ENCODE measurements at places on chromosomes 16 and 17. TPM values are rescaled to one million over a fixed set of nuclear protein-coding genes. Genes with fewer than 3 reads are reported as not detected.

The NPIPA3 gene
- 0.26 TPM for polyA plus RNA-seq

The KRT28 gene
- not detected for polyA plus RNA-seq

The MYH2 gene
- polyA plus RNA-seq: 0.19 TPM

The ARL17A gene
- polyA plus RNA-seq: 5.1 TPM

The MSLN gene
- polyA plus RNA-seq: 0.19 TPM

The MYCBPAP gene
- polyA plus RNA-seq: 2.4 TPM

DNA sequence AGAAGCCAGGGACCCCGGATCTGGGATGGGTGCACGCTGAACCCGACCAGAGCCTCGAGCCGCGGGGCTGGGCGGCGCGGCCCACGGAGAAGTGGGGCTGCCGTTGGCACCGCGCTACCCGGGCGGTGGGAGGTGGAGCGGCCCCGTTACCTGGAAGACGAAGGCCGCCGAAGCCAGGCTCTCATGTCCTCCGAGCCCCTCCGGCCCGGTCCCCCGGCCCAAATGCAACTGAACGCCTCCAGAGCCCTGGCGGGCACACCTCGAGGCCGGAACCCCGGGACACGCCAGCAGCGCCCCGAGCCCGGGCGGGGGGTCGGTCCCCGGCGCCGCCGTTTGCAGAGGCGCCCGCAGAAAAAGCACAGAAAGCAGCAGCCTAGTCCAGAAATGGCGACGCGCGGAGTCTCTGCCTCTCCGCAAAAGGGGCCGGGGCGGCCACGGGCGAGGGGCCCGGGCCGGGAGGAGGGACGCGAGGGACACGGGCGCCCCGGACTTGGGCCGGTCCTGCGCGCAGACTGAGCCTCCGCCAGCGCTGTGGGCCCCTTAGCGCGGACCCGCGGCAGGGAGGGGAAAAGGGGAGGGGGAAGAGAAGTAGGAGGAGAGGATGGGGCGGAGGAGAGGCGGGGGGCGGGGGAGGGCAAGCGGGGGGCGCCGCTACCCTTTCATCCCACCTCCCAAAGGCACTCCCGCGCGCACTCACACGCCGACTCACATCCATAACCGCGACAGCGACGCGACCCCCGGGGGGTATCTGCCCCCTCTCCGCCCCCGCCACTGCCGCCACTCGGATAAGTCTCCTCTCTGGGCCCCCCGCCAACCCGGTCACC lies 1.4 kb downstream of the AXIN2 start:
- no peaks in the 10 kb centered on the region for H3K36me3 ChIP-seq
- no peaks in the 10 kb centered on the region for H3K27me3 ChIP-seq
- peak; percentile 94 for DNase-seq
- peaks cover 33% of the 10 kb centered on the region for H3K4me1 ChIP-seq

- no peak overlapping the region for H3K4me3 ChIP-seq
- H3K27ac ChIP-seq: no peak overlapping the region
- peaks cover 6% of the 10 kb centered on the region for H3K27me3 ChIP-seq
- H3K4me1 ChIP-seq: no peaks in the 10 kb centered on the region
- DNase-seq: no peak
Measured at GRCh38 chr16:55645986-55646385, 9.8 kb upstream of the SLC6A2 start.

- no peak overlapping the region for H3K27ac ChIP-seq
- no peak overlapping the region for H3K4me3 ChIP-seq
- H3K27me3 ChIP-seq: no peaks in the 10 kb centered on the region
- H3K36me3 ChIP-seq: no peaks in the 10 kb centered on the region
- no peak for DNase-seq
Measured at GRCh38 chr17:56822725-56823124, 11.0 kb downstream of the C17orf67 start.

DNA sequence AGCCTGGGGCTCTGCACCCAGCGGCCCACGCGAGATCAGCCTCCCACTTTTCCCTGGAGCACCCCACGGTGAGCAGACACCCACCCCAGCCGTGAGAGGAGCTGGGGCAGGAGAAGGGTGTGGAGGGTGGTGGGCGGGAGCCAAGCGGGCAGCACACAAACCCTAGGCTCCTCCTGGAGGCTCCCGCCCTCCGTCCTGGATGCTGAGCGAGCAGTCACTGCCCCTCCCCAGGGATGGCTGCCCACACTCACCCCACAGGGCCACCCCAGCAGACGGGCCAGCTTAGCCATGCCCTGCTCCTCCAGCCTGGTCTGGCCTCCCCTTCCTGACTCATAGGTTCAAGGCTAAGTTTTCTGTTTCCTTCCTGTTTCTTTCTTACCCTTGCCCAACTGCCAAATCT lies 15.7 kb upstream of the ABCC3 start:
- peaks cover 6% of the 10 kb centered on the region for H3K4me1 ChIP-seq
- H3K36me3 ChIP-seq: no peaks in the 10 kb centered on the region
- H3K27ac ChIP-seq: no peak overlapping the region
- H3K27me3 ChIP-seq: no peaks in the 10 kb centered on the region

DNA sequence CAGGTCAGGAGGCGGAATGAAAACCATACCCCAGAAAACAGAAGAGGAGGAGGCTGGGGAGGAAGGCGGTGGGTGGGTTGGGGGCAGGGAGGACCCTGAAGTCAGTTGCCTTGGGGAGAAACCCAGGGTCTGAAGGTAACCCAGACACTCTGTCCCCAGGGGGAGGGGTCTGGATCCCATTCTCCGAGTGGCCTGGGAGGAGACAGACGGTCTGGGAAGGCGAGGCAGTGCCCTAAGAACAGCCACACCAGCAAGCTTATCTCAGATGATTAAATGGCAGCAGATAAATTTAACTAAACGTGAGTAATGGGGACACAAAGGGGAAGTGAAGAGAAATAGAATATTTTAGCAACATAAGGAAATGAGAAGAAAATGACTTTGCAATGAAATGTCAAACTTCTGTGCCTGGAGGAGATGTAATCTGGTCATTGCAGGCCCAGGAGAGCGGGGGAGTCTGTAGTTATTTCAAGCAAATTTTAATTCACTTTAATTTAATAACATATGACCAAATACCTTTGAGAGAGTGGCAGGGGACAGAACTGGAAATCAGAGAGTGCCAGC lies 21.4 kb upstream of the ZFP90 start:
- H3K36me3 ChIP-seq: no peaks in the 10 kb centered on the region
- H3K27me3 ChIP-seq: no peaks in the 10 kb centered on the region
- H3K27ac ChIP-seq: no peak overlapping the region
- no peak for DNase-seq
- H3K4me1 ChIP-seq: peaks cover 4% of the 10 kb centered on the region

DNA sequence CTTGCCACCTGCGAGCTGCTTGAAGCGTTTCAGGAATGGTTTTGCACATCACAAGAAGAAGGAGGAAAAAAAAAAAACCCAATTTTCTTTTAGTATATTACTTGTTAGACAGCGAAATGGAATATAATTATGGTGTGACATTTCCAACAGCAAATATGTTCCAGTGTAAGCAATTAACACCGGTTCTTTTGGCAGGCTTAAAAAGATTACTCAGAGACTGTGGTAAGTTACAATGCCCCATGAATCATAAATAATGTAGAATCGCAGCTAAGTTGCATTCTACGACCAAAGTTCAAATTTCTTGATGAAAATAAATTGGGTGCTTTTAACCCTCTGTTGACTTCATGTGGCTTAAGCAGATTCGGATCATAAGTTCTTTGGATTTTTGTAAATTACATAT lies 245.2 kb downstream of the XYLT1 start:
- H3K27ac ChIP-seq: peak overlapping the region; percentile 48
- H3K36me3 ChIP-seq: no peaks in the 10 kb centered on the region
- DNase-seq: no peak
- H3K4me1 ChIP-seq: no peaks in the 10 kb centered on the region
- H3K27me3 ChIP-seq: no peaks in the 10 kb centered on the region
- H3K4me3 ChIP-seq: no peak overlapping the region

GRCh38 chr17:6092182-6092902 lies 22.2 kb downstream of the WSCD1 start:
- no peak for DNase-seq
- no peaks in the 10 kb centered on the region for H3K4me1 ChIP-seq
- peaks cover 14% of the 10 kb centered on the region for H3K27me3 ChIP-seq
- no peak overlapping the region for H3K27ac ChIP-seq

DNA sequence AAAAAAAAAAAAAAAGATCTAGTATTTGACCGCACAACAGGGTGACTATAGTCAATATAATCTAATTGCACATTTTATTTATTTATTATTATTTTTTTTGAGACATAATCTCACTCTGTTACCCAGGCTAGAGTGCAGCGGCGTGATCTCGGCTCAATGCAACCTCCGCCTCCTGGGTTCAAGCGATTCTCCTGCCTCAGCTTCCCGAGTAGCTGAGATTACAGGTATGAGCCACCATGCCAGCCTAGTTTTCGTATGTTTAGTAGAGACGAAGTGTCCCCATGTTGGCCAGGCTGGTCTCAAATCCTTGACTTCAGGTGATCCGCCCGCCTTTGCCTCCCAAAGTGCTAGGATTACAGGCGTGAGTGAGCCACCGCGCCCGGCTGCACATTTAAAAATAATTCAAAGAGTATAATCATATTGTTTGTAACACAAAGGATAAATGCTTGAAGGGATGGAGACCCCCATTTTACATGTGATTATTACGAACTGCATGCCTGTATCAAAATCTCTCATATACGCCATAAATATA lies 794 bp downstream of the ANKS3 start:
- no peaks in the 10 kb centered on the region for H3K4me1 ChIP-seq
- no peak for DNase-seq
- no peaks in the 10 kb centered on the region for H3K27me3 ChIP-seq
- peak overlapping the region; percentile 84 for H3K27ac ChIP-seq

GRCh38 chr17:82267575-82268379 lies 5.7 kb downstream of the CSNK1D start:
- peak; percentile 66 for DNase-seq
- H3K4me1 ChIP-seq: peaks cover 47% of the 10 kb centered on the region
- H3K4me3 ChIP-seq: peak overlapping the region; percentile 2
- peak overlapping the region; percentile 92 for H3K27ac ChIP-seq
- H3K36me3 ChIP-seq: peaks cover 57% of the 10 kb centered on the region

All from SK-N-SH (cell line).